GM12892 (cell line): ENCODE measurements at places on chromosomes 12 and 14.

GRCh38 chr12:100403446-100403845, 46.6 kb downstream of the SLC17A8 start:
- DNase-seq, result no peak

GRCh38 chr12:117527479-117527855, 166.0 kb upstream of the NOS1 start:
- no peak for DNase-seq

GRCh38 chr12:82805812-82806497, 119.2 kb downstream of the TMTC2 start:
- no peak for DNase-seq

DNA sequence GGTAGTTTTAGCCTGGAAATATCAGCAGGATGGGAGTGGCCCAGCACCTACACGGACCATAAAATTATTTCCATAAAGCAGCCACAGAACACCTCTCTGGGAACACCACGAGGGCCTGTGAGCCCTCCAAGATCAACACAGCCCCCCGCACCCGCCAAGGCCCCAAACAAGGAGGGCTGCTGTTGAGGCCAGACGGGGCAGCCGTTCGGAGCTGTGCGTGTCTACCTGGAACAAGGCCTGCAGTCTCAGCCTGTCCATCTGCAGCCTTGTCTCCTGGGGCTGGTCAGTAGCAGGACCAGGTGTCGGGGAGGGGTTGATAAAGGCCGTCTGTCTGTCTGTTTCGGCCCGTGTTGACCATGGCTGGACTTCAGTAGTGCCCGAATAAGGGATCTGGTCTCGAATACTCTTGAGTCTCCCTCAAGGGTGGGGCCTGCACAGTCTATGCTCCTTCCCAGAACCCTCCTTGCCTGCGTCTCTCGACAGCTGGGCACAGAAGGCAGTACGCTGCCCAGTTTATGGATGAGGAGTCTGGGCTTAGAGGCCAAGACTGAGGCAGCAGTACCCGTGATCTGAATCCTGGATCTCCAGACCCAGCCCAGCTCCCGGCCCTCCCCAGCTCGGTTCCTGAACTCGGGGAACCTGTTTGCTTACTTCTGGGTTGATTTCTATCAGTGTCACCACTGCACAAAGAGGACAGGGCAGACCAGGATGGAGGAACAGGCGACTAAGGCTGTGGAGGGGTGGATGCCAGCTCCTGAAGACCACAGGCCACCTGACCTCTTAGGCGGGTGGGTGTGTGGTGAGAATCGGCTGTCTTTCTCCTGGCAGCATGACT, 23.1 kb upstream of the DLK1 start:
- DNase-seq, result no peak

DNA sequence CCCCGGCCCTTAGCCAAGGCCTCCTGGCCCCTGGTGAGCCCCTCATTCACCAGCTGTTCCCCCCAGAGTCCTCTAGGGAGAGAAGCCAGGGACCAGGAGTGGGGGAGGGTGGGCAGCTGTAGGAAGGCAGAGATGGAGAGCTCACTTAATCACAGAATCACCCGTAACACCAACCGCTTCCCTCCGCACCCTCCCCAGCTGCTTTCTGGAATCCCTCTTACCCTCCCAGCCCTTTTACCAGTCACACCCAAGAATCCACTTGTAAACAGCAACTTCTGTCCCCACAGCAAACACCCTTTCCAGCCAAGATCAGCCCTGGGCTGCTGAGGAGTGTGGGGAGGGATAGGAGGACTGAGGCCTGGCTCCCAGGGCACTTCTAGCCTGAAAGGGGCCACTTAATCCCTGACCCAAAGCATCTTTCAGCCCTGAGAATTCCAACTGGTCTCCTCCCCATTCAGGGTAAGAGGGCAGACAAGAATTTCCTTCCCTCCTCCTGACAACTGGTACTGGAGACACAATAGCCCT, 18.8 kb downstream of the NCKAP5L start:
- DNase-seq, result no peak

GRCh38 chr14:70027785-70028428, 148.7 kb downstream of the SMOC1 start:
- DNase-seq, result peak; percentile 78

DNA sequence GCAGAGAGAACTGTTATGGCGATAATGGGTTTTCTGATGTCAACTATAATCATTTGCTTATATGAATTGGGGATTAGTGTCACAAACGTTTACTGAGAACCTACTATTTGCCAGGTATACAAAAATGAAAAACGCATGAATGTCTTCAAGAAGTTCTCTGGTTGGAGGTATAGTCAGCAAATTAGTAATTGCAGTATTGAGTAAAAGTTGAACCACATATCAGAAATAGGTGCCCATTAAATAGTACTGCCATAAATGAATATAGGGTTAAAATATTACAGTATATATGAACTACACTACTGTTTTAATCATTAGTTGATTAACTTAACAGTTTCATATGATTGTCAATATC, 60.0 kb downstream of the PTPRB start:
- no peak for DNase-seq

GRCh38 chr12:17016116-17016864, 410.3 kb upstream of the LMO3 start:
- DNase-seq, result no peak

GRCh38 chr12:52005903-52006703, 643 bp upstream of the TAMALIN start:
- peak; percentile 61 for DNase-seq

- no peak for DNase-seq
Measured at GRCh38 chr14:63435204-63435603, 108.0 kb downstream of the PPP2R5E start.

GRCh38 chr12:28057856-28058615, 85.5 kb upstream of the PTHLH start:
- DNase-seq, result no peak

DNA sequence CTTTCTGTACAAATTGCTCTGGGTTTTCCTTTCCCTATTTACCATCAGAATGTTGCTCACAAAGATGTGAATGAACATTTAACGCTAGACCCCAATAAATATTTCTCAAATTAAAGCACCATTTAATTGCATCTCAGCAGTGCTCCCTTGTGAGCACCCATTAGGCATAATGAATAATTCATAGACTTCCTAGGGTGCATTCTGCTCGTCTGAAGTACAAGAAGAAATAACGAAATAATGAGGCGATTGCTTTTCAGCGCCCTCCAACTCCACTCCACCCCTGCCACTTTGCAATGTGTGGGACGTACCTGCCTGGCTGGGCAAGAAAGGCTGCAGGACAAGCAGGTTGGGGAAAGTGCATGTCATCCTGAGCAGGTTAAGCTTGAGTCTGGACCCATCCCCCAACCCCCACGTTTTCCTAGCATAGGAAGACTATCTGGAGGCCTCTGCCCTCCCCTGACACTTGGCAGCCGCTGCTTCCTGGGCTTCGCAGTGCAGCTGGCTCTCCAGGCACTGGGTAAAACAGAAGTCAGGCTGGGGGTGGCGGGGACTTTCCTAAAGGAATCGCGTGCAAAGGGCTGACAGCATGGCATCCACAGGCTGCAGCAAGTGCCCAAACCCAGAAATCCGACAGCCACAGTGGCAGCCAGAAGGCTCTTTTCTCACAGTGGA, 253.7 kb downstream of the DUSP6 start:
- no peak for DNase-seq

GRCh38 chr14:87252103-87252502, 740.9 kb downstream of the GALC start:
- DNase-seq, result no peak

GRCh38 chr14:72243309-72244293, 311.4 kb downstream of the RGS6 start:
- no peak for DNase-seq

- DNase-seq, result no peak
Measured at GRCh38 chr14:39726563-39726962, 294.3 kb upstream of the FBXO33 start.

DNA sequence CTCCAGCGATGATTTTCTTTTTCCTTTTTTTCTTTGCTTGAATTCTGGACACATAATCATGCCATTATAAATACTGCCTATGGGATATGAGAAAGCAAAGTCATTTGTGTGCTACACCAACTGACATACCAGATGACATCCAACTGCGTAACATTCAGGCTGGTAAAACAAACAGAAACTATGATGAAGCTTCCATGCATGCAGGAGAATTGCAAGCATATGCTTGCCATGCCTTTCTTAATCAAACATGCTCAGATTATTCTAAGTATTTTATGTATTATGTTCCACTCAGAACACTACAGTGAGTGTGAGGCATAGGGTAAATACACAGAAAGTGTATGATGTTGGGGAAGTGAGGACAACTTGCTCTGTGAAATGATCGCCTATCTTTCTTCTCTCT, 97.4 kb downstream of the C12orf50 start:
- DNase-seq, result no peak

DNA sequence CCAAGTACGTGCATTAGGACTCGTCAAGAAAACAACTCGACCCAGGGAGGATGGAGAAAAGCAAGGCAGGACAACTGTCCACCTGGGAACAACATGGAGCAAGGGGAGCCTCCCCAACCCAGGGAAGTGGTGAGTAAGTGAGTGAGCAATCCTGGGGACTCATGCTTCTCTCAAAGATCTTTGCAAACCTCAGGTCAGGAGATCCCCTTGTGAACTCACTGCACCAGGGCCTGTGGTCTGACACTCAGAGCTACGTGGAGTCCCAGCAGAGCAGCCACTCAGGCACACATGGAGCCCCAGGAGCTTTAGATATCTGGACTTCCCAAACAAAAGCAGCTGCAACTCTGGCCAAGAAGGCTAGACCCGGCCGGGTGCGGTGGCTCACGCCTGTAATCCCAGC, 12.2 kb upstream of the OR5AU1 start:
- DNase-seq, result no peak

DNA sequence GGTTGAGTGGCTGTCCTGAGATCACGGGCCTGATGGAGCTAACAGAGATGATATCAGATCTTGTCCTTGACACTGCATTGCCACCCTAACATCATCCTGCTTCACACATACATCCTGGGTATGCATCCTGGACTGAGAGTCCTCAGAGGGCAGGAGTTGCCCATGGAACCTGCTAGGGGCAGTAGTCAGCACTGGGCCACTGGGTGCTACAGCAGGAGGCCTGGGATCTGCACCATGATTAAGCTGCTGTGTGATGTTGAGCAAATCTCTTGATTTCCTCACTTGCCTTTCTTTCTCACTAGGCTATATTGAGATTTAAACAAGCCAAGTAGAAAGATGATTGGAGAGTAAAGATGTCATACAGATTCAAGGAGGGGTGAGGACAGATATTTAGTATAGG, 22.1 kb upstream of the EIF4B start:
- DNase-seq, result no peak

- DNase-seq, result no peak
Measured at GRCh38 chr14:39435241-39435640, 3.0 kb upstream of the FBXO33 start.

- peak; percentile 7 for DNase-seq
Measured at GRCh38 chr12:89821896-89822295, 113.3 kb upstream of the ATP2B1 start.

DNA sequence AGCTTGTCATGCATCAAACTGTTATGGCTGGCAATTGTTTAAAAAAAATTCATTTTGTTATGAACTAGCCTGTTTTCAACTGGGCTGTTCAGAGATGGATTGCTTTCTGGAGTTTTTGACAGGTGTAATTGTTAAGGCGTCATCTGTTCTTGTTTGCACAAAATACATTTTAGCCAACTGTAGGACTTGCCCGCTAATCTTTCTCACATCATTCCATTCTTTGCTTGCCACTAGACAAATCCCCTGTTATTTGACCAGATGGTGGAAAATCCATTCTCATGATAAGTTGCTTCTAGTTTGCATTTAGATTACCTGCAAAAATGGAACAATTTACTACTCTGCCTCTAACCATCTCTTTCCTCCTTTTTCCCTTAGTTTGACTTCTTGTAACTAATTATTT, 114.3 kb downstream of the NPAS3 start:
- no peak for DNase-seq

- DNase-seq, result no peak
Measured at GRCh38 chr12:43806737-43807072, 588 bp upstream of the TWF1 start.

- DNase-seq, result no peak
Measured at GRCh38 chr14:61492474-61492873, 171.1 kb downstream of the PRKCH start.

GRCh38 chr12:6723607-6724408, at the start of gene COPS7A:
Gene COPS7A (plus strand): TSS chr12:6724046. CDS start chr12:6724657, 611 bp downstream.
- DNase-seq, result peak; percentile 97

- DNase-seq, result peak; percentile 67
Measured at GRCh38 chr12:57459055-57459749, 383 bp upstream of the GLI1 start.

- DNase-seq, result no peak
Measured at GRCh38 chr14:59060841-59061240, 127.6 kb upstream of the DAAM1 start.

GRCh38 chr12:106892075-106892474, 63.6 kb upstream of the TMEM263 start:
- no peak for DNase-seq

DNA sequence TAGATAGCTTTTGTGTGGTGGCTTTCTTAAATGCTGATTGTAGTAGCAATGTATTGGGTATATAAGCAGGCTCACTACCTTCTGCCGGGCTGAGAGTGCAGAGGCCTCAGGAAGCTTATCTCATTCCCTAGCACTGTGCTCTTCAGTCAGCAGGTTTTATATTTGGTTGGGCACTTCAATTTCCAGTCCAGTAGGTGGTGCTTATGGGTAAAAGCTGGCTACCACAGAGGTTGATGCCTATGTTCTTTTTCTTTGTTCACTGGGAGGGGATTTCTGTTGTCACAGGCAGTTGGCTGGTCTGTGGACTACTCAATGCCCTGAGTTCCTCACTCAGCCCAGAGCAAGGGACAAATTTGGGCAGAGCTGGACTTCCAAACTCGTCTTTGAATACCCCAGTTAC, 43.0 kb upstream of the GLIPR1 start:
- no peak for DNase-seq

DNA sequence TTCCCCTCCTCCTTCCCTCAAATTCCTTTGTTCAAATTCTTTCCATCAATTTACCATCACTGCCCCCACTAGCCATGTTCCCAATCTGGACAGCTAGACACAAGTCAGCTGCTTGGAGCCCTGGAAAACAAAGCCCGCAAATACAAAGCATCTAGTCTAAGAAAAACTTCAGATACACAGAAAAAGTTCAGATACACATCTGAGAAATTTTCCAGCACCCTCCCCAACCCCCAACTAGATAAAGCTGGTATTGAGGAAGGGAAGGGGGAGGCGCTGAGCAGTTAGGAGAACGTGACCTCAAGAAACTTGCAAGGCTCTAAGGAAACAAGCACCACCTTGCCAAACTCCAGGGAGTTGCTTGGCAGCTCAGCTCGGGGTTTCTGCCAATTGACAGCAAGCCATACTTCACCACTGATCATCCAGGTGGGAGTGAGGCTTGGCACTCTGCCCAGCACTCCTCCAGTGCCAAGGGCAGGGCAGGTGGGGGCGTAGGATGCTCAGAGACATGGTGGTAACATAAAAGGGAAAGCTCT, 5.1 kb upstream of the CNIH1 start:
- no peak for DNase-seq

- DNase-seq, result no peak
Measured at GRCh38 chr14:94461526-94462218, 9.1 kb upstream of the SERPINA11 start.

- peak; percentile 9 for DNase-seq
Measured at GRCh38 chr12:97148941-97149559, 242.0 kb downstream of the NEDD1 start.
